SHP77 treated with DMSO at 0.1 percent for 48 hours (cell line): ENCODE measurements at places on chromosomes 3 and 15.
A peak's percentile ranks its signal among the peaks of the same experiment; 100 is the strongest.

DNA sequence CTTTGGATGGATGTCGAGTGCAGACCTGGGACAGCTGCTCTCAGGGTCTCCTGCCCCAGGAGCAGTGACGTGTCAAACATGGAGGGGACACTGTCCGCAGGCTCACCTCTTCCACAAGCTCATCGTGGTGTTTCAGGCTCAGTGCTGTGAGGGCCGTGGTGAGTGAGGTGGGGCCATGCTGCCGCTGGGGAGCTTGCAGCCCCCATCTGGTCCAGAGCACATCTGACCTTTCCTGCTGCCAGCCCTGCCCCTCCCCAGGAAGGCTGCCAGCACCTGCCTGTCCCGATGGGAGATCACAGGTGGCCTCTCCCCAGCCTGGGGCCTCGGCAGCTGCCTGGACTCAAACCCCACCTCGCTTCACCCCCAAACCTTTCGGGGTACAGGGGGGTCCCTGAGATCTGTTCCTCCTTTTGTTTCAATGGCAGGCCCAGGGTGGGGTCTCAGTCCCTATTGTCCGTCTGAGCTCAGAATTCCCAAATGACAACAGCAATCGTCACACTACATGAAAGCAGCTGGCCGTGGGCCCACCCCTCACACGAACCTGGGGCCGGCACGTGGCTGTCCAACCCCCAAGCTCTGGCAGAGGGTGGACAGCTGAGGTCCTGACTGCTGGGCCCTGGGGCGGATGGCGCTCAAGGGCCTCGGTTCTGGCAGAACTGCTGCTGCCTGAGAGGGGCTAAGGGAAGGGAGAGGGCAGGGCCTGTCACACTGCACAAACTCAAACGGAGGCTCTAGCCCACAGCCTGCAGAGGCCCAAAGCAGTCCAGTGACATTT lies 65.0 kb upstream of the RPL32 start:
- DNase-seq, result no peak

DNA sequence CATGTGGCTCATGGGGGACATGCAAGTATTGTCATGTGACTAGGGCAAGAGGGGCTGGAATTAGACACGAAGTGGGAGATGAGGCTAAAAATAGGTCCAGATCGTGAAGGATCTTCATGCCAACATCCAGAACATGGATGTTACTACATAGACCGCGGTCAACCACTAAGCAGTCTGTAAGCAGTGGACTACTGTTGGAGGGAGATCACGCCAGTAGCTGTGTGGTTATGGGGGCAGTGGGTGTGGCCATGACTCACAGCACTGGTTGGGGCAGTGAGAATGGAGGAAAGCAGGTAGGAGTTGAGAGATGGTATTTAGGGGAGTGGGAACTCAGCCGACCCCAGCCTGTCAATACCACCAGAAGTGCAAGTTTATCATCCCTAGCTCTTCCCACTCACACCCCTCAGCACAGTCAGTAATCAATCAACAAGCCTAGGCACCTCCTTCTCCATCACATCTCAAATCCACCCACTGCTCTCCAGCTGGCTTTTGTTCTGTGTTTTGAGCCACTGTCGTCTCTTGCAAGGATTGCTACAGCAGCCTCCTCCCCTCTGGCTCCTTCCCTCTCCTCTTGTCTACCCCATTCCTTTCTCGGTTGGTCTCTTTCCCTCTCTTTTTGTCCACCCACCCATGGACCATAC lies 107.2 kb upstream of the ABHD17C start:
- no peak for DNase-seq

DNA sequence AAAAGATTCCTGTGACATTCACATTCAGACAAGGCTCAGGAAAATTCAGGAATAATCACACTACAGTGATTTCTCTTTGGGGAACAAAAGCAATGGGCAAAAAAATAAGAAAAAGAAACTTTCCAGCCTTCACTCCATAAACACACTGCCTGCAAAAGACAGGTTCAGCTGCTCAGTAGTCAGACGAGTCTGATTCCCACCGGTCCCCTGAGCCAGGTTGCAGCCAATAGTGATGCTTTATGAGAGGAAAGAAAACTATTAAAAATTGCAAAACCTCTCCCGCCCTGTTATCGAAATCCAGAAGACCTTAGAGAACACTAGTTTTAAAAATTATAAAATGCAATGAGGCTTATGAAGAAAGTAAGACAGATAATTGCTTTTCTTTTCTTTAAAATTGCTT lies 8.5 kb downstream of the PLCH1 start:
- no peak for DNase-seq

- DNase-seq, result no peak
Measured at GRCh38 chr3:125143538-125143937, 69.0 kb downstream of the SLC12A8 start.

DNA sequence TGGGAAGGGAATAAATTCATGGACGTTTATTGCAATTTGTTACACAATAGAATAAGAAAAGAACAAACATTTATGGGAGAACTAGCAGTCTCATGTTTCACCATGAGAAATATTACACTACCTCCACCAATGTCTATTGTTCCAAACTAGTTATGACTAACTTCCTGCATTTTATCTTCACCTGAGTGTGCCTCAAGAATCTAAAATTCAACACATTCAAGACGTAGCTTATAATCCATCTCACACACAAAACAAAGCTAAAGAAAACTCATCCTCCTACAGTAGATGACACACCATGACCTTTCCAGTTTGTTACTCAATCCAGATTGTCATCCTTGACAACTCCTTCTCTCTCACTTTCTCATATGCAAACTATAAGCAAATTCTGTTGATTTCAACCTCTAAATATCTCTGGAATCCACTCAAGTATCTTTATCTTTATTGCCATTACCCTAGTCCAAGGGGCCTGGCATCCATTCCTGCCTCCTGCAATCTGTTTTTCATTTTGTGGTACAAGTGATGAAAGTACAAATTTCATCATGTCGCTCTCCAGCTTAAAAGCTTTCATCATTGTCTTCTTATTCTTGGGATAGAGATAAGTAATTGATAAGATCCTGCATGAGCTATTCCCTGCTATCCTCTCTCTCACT lies 229.9 kb downstream of the NR2F2 start:
- DNase-seq, result no peak

- DNase-seq, result peak; percentile 57
Measured at GRCh38 chr3:71142441-71143161, 440.9 kb downstream of the FOXP1 start.

DNA sequence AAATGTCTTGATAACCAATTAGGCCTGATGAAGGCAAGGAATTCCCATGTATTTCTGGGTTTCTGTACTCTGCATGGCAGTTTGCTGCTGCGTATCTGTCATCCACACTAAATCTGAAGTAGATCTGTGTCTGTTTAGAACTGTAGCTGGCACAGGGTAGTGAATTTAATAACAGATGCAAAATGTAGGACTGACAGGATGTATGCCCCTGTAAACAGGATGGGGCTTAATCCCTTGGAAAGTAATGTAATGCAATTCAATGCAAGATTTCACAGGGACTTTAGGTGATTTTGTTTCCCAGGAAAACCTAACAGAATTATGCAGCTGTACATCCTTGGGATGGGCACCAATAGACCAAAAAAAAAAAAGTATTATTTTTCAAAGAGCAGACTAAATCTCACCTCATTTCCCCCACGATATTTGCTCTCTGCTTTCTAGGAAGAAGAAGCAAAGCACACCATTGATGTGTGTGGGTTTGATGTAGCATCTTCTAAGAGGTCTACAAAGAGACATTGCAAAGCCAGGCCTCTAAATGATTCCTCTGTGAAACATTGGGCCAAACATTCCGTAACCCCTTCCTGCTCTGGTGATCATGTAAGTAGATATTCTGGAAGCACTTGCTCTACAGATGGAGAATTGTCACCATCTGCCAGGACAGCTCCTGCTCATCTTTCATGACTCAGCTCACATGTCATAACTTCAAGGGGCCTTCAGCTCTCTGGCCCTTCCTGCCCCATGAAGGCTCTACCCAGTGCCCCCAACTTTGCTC lies 464.3 kb upstream of the RGMA start:
- DNase-seq, result no peak

GRCh38 chr3:125043599-125044151 lies 12.1 kb downstream of the HEG1 start:
- DNase-seq, result no peak

GRCh38 chr3:148975248-148975647 lies 16.1 kb upstream of the GYG1 start:
- no peak for DNase-seq

- DNase-seq, result no peak
Measured at GRCh38 chr3:70716832-70717231, 404.4 kb upstream of the MDFIC2 start.

DNA sequence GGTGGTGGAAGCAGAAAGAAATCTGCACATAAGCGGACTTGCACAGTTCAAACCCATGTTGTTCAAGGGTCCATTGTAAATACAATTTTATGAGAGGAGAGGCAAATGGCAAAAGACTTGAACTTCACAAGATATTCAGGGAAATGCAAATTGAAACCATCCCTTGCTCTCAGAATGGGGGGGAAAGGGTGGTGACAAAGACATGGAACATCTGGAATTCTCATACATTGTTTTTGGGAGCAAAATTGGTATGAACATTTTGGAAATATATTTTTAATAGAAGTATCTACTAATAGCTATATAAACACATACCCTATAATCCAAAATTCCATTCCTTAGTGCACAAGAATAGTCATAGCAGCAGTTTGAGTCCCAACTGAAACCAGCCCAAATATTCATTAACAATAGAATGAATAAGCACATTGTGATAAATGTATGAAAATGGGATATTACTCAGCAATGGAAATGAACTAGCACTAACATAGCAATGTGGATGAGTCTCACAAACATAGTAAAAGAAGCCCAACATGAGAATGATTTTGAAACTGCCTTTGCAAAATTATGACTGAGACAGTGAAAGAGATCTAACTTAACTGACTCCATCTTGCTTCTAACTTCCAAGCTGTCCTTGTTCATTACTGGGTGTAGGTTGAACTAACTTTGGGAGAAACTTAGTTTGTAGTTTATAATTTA lies 77.2 kb downstream of the CD200R1L start:
- DNase-seq, result no peak

DNA sequence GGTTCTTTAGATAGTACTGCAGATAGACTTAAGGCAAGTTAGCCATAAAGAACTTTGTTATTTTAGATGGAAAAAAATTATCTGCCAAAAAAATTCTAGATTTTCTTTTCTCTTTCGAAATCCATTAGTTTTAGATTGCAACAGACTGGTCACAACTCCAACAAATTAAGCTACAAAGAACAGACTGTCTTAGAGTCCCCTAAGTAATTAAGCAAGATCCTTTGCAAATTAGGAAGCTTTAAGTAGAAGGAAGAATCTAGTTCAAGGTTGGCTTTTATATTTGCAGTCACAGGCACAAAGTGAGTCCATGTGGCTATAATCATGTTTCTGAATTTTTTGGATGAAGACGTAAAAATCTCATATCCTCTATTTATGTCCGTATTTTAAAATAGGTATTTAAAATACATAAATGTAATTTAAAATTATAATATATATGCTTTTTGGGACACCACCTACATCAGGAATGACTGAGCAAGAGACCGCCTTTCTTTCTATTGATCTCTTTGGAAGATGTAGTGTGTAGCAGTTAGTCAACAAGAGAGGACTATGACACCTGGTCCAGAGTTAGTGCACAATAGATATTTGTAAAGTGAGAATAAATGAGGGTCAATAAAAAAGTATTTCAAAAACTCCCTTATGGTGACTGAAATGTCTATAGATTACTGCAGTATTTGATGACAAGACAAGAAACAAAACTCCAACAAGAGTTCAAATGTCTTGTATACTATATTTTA lies 34.4 kb downstream of the TMEM45A start:
- DNase-seq, result no peak

- no peak for DNase-seq
Measured at GRCh38 chr3:183188895-183189462, 26.4 kb upstream of the LAMP3 start.

GRCh38 chr15:69298697-69299441 lies at the start of gene PAQR5:
PAQR5 (plus strand) TSS chr15:69298912; CDS start chr15:69360081, 61,169 bp downstream.
- DNase-seq, result no peak

DNA sequence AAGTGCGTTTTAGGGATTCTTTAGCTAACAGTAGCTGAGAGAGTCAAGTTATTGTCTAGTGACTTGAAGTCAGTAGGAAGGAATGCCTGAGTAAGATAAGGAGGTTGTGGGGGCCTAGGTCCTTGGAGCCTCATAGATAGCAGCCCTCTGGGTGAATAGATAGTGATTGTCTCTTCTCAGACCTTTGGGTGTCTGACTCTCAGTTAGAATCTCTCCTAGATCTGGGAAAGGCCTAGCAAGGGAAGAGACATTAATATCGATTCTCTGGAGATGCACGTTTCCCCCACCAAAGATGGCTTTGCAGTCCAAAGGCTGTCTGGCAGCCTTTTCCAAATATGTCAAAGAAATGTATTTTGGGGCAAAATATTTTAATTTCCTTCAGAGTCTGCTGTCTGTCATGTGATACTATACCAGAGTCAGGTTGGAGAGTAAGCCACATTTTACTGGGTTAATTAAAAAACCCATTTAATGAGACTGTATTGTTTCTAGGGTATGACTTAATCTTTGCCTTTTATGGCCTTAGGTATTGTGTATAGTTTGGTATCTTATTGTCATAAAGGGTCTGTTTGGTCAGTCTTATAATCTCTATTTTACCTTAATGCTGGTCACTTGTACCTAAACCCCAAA lies 92.2 kb downstream of the ST6GAL1 start:
- no peak for DNase-seq

DNA sequence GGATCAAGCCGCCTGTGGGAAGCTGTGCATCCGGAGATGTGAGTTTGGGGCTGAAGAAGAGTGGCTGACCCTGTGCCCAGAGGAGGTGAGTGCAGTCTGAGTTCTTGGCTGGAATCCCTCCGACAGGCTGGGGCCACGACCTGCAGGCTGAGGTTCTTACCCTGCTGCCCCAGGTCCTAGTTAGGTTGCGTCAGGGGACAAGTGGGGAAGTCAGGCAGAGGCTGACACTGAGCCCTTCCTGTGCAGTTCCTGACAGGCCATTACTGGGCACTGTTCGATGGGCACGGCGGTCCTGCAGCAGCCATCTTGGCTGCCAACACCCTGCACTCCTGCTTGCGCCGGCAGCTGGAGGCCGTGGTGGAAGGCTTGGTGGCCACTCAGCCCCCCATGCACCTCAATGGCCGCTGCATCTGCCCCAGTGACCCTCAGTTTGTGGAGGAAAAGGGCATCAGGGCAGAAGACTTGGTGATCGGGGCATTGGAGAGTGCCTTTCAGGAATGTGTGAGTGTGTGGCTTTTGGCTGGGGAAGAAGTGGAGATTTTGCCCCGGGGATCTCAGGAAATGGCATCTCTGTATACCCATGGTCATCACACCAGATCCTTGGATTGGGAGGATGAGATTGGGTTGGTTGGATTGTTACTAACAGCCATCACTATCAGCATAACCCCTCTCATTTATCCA lies 1.3 kb downstream of the PPM1M start:
- DNase-seq, result no peak

DNA sequence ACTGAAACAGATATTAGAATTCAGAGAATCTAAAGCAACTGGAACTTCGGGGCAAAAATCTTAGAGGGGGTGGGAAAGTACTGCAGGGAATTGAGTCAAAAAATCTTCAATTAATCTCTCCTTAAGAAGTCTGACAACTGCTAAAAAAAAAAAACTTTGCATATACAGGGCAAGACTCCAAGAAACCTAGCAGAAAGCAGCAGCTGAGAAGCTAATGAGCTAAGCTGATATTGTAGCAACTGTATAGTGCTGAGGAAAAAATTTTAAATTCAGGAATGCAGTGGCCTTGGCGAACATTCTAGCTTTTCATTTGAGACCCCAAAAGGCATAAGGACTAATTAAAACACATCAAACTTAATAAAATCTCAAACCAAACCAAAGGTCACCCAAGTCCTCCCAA lies 113.6 kb downstream of the SCAPER start:
- DNase-seq, result no peak

GRCh38 chr15:60605879-60606307 lies 127.0 kb upstream of the ICE2 start:
- no peak for DNase-seq
